ENCODE measurements at places on chromosomes 1 and 21.

GRCh38 chr1:156927215-156928042, 7.0 kb downstream of the LRRC71 start:
- DNase-seq, result peak; percentile 31

DNA sequence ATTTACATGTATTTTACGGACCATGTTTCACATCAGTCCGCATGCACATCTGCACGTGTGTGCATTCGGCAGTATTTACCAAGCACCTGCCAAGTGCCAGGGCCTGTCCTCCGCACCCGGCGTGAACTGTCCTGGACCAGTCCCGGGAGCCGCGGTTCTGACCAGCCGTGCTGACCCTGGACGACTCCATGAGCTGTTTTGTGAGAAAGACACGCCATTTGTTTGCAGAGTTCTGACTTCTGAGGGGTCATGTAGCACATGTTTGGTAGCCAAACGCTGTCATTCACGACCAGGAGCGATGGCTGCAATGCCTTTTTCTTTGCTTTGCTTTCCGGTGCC, 3.3 kb upstream of the OLIG2 start:
- DNase-seq, result no peak

- DNase-seq, result no peak
These were observed 13.7 kb downstream of the KIAA1614 start for GRCh38 chr1:180926164-180926981.

DNA sequence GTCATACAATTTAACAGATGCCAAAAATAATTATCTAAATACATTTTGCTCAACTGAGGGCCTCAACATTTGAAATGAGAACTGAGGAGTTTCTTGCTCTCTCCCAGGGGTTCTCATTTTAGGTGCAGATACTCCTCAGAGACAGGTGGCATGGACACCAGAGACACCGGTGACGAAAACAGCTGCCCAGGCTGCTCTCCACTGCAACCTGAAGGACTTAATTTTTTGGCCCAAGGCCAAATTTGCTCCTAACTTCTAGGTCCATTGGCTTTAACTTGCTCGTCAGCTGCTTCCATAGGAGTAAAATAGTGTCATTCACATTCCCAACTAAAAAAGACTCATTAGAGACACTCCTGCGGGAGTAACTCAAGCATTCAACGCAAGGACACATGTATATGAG, 87.0 kb downstream of the NRIP1 start:
- no peak for DNase-seq

DNA sequence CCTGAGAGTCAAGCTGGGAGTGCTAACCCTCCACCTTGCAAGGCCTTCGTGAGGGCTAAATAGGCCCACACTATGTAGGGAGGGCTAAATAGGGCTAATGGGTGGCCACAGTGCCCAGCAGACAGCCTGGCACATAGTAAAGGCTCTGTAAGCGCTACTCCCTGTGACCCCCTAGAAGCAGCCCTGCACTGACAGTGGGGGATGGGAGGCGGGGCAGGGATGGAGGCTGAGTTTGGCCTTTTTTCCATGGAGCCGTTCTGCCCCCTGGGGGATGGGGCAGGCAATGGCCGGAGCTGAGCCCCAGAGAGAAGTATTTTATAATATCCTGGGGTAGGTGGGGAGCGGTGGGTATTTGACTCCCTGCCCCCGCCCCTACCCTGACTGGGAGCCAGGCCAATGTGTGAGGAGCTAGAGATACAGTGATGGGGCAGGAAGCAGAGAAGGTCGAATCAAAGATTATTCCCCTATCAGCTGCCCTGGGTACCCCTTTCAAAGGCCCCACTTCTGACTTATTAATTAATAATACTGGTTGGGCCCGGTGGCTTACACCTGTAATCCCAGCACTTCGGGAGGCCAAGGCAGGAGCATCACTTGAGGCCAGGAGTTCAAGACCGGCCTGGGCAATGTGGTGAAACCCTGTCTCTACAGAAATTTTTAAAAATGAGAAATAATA, 42.3 kb downstream of the LACTBL1 start:
- DNase-seq, result no peak

GRCh38 chr1:99185196-99185595, 79.1 kb upstream of the PLPPR4 start:
- DNase-seq, result no peak

- no peak for DNase-seq
These were observed 61.4 kb downstream of the OLFML2B start for GRCh38 chr1:161962091-161962887.

- DNase-seq, result no peak
These were observed 680.1 kb upstream of the CXADR start for GRCh38 chr21:16832791-16833190.

DNA sequence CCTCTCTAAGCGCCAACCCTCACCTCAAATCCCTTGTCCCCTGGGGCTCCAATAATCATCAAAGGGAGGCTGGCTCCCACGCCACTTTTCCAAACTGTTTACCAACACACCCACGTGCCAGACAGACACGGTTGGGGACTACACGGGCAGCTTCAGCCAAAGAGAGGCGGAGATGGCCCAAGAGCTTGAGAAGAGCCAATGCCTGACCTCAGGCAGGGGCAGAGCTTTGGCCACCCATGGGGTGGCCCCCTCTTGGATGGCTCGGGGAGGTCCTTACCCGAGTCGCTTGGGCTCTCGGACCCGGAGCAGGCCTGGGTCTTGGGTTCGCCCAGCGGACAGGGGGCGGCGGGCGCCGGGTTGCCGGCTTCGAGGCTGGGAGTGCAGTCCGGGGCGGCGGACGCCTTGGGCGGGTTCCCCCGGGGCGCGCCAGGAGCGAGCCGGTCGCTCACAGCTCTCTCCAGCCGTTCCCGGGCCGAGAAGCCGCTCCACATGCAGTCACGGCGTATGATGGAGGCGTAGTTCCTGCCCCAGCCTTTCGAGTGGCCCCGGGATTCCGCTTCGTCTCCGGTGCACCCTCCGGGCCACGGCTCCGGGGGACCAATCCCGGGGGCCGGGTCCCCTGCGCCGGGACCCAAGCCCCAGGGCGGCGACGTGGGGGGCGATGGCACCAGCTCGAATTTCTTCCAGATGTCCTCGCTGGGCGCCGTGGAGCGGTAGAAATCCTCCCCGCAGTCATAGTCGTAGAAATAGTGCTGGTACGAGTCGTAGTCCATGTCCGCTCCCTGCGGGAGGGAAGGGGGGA, 854 bp downstream of the MYCL start:
- no peak for DNase-seq

GRCh38 chr21:14482165-14482564, 64.0 kb downstream of the SAMSN1 start:
- no peak for DNase-seq

GRCh38 chr1:118711356-118711755, 276.8 kb downstream of the TBX15 start:
- no peak for DNase-seq

DNA sequence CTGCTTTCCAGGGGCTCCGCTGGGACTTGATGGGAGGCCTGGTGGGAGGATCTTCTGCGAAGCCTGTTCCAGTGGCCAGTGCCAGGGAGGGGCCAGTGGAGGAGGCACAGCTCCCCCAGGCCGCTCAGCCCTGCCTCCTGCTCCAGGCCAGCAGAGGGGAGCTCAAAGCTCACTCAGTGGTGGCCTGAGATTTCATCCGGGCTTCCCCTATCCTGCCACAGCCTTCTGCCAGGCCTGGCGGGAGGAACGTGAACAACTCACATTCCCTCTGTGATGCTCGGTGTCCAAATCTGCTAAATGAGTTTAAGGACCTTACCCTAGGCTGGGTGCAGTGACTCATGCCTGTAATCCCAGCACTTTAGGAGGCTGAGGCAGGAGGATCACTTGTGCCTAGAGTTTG, 3.3 kb downstream of the CLCNKB start:
- no peak for DNase-seq

- DNase-seq, result no peak
These were observed 194.8 kb downstream of the DAB1 start for GRCh38 chr1:57229076-57229475.

- no peak for DNase-seq
These were observed 24.8 kb upstream of the EPS15 start for GRCh38 chr1:51543858-51544257.

- DNase-seq, result no peak
These were observed 57.6 kb downstream of the ABCA4 start for GRCh38 chr1:94063379-94063778.

DNA sequence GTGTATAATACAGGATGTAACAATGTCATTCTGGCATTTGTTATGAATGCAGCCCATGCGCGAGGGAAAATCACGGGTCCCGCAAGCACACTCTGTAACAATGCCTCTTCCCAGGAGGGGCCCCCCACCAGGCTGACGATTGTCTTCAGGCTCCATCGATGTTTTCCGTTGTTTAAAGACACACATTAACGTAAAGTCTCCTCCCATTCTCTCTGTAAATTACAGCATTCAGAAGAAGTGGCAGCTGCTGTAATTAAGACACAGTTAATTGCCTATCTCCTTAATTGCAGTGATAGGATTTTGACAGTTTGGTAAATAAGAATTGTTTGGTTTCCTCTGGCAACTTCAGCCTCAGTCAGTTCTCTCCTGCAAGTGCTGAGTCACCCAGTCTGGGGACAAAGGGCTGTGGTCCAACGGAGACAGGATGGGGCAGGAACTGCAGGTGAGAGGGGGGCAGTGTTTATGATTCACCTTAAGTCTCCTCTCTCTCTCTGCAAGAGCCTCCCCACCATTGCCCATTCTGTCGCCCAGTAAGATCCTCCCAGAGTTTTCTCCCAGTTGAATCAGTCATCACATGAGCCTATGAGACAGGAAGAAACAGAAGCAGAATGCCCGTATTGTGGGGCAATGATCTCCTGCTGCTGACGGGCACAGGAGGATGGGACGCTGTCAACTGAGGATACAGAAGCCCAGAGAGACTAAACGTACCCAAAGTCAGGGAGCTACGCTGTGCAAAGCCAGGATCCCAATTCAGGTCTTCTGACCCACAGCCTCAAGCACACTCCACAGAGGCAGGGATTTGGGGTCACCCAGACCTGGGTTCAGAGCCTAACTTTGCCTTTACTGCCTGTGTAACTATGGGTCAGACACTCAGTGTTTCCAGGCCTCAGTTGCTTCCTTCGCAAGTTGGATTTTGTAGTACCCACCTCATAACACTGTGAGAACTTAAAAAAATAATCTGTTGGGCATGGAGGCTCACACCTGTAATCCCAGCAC, 110.0 kb downstream of the ADSS2 start:
- DNase-seq, result no peak

DNA sequence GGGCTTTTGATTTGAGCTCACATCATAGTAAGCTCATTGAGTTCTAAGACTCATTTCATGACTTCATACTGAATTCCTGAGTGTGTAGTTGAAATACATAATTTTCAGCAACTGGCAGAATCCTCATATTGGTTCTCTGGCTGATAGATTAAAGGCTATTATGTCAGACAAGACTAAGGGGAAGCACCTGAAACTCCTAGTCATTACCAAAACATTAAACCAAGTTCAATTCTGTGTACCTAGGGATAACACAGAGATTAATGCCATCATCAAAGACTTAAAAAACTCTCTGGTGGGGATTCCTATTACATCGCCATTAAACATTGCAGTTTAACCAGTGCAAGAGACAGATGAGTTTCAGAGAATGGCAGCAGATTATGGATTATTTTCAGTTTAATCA, 339.1 kb downstream of the PTPRC start:
- DNase-seq, result no peak

Measured in stimulated activated CD8-positive, alpha-beta memory T cell treated with anti-CD3 and anti-CD28 coated beads, Interleukin-15, amount 100 ng/mL, for 24 hours (primary cell).